Glomerular endothelial cell (primary cell): ENCODE measurements at places on chromosomes 1 and 21.

- DNase-seq: no peak
Observed at GRCh38 chr1:50066806-50067205, 41.9 kb upstream of the ELAVL4 start.

DNA sequence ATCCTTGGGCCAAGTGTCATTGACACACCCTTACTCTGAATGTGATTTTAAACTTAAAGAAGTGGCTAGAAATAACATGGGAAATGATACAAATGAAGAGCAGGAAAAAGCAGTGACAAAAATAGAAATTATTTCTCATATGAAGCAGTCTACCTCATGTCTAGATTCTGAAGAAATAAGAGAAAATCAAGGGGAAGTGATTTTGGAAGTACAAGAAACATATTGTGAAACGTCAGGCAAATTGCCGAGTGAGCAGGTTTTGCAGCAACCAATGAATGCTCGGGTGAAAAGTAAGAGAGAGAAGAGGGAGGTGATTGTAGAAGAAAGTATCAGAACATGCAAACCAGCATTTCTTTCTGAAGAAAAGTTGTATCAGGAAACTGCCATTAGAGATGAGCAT, 130.7 kb downstream of the MACF1 start:
- DNase-seq: no peak

DNA sequence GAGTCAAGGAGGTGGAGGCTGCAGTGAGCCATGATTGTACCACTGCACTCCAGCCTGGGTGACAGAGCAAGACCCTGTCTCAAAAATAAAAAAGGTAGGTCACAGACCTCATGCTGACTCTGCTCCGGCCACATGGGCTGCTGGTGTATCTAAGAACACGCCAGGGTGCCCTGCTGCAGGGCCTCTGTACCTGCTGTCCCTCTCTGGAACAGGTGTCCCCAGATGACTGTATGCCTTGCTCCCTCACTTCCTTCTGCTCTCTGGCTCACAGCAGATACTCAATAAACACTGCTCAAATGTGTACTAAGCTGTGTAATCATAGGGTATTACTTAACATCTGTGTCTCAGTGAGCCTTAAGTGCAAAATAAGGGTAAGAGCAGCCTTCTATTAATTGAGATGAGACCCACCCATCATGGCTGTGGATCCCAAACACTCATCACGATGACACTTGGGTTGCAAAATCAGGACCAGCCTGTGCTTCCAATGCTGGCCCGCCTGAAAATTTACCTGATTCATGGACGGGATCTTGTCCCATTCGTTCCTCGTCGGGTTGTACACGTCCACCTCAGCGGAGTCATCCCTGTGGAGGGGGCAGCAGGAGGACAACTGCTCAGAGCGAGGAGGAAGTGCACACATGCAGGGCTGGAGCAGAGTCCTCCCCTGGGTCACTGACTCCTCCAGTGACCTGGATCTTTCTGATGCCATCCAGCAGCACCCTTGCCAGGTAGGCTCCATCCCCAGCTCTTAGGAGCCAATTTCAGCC, 7.5 kb downstream of the KLHL21 start:
- DNase-seq: no peak

- no peak for DNase-seq
Observed at GRCh38 chr1:94036730-94037129, 84.2 kb downstream of the ABCA4 start.

DNA sequence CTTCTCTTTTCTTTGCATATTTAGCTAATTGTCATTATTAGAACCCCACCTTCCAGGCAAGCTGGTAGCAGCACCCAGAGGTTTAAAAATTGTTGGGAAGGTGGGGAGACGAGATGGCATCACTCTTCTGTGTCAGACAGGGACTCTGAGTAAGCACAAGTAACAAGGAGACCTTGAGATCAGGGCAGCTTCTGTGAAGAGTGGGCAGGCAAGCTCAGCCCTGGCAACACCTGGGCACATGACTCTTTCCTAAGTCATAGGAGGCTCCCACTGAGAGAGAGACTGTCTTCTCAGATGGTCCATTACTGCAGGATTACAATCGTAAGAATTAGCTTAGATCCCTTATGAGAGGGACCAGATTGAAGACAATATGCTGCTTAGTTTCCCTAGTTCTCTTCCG, 183.5 kb downstream of the BRINP2 start:
- no peak for DNase-seq

GRCh38 chr21:36964827-36965719, 1.4 kb downstream of the HLCS start:
- DNase-seq: no peak

DNA sequence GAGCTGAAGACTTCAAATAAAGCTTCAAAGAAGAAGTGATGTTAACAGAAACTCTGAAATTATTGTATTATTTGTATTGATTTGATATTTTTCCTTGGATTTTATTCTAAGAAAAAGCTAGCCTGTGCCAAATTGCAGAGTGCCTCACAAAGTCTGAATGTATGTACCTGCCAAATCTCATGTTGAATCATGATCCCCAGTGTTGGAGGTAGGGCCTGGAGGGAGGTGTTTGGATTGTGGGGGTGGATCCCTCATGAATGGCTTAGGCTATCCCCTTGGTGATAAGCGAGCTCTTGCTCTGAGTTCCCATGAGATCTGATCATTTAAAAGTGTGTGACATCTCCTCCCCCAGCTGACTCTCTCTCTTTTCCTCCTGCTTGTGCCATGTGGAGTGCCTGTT, 43.6 kb downstream of the ACKR1 start:
- DNase-seq: no peak

GRCh38 chr1:196377811-196378210, 230.4 kb downstream of the KCNT2 start:
- DNase-seq: no peak

DNA sequence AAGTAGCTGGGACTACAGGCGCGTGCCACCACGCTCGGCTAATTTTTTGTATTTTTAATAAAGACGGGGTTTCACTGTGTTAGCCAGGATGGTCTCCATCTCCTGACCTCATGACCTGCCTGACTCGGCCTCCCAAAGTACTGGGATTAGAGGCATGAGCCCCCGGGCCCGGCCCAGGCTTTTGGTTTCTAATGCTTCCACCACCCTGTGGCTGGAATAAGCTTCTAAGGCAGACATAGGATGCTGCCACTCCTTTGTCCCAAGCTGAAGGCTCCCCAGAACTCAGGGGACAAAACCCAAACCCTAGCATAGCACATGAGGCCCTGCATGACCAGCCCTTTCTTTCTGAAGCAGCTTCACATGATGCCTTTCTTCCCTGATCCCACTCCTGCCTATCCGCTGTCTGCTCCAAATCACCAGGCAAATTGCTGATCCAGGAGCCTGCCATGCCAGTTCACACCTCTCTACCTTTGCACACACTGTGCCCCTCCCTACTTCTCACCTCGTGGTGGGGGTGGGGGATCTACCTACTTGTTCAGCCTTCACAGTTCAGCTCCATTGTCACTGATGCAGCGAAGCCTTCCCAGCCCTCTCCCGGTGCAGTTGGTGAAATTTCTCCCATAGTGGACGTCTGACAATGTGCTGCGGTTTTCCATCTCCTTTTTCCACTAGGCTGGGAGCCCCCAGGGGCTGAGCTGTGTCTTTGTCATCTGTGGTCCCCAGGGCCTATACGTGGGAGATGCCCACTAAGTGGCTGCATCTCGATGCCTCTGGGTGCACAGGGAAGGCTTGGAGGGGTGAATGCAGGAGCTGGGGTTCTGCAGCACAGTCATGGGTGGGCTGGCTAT, 6.9 kb downstream of the PTPRU start:
- no peak for DNase-seq

DNA sequence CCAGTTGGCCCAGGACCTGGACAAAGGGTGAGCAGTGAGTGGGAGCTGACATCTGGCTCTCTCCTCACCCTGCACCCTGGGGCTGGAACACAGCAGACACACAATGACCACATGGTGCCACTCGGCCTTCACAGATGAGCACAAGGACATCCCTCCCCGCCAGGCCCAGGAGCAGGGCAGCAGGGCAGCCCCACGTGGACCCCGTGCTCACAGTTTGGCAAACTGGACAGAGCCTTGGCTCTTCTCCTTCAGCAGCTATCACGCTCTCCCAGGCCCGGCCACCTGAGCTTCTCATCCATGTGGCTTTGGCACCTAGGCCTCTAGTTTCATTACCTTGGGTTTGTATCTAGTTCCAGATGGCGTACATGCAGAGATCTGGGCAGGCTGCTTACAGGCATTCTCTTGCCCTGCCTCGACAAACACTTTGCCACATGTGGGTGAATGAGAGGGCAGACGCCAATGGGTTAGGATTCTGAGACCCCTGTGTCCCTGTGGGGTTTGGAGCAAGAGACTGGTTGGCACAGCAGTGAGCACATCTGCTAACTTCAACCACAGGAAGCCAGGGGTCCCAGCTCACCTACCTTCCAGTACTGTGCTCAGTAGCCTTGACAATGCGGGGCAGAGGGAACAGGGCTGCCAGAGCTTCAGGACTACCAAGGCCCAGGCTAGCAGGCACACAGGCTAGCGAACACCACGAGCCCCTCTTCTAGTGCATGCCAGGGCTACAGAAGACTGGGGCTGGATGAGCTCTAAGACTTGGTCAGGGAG, 3.4 kb upstream of the PTPRF start:
- no peak for DNase-seq

DNA sequence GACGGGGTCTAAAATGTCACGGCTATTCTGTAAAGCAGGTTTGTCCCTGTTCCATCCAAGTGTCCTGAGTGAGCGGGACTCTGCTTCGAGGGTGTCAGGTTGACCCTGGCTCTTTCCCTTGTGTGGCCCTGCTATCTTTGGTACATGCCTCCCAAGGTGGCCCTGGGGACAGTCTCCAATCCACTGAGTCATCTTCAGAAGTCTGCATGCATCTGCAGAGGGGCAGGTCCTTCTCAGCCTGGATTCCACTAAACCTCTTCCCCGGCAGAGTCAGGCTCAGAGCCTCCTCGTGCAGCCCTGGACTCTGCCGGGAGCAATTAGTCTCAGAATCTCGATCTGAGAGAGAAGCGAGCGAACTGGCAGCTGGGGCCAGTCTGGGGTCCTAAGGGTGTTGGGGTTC, 50.1 kb upstream of the KCNJ15 start:
- no peak for DNase-seq

- DNase-seq: no peak
Observed at GRCh38 chr1:64701071-64701470, 43.8 kb upstream of the RAVER2 start.

- DNase-seq: no peak
Observed at GRCh38 chr1:190739926-190740325, 262.3 kb upstream of the BRINP3 start.

DNA sequence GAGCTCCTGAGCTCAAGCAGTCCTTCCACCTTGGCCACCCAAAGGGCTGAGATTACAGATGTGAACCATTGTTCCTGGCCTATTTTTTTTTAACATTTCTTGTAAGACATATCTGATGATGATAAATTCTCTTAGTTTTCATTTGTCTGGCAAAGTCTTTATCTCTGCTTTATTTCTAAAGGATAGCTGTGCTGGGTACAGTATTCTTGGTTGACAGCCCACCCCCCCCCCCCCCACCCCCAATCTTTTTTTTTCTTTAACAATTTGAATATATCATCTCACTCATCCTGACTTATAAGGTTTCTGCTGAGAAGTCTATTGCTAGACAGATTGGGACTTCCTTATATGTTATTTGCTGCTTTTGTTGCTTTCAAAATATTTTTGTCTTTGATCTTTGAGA, 51.3 kb downstream of the PKN2 start:
- no peak for DNase-seq

- no peak for DNase-seq
Observed at GRCh38 chr21:15365751-15366392, 301.1 kb upstream of the NRIP1 start.

GRCh38 chr21:43318841-43319781, 107.8 kb downstream of the SIK1 start:
- DNase-seq: no peak

- no peak for DNase-seq
Observed at GRCh38 chr1:30286241-30286987, 437.0 kb downstream of the MATN1 start.

GRCh38 chr21:31931644-31932469, 59.0 kb downstream of the HUNK start:
- DNase-seq: no peak

DNA sequence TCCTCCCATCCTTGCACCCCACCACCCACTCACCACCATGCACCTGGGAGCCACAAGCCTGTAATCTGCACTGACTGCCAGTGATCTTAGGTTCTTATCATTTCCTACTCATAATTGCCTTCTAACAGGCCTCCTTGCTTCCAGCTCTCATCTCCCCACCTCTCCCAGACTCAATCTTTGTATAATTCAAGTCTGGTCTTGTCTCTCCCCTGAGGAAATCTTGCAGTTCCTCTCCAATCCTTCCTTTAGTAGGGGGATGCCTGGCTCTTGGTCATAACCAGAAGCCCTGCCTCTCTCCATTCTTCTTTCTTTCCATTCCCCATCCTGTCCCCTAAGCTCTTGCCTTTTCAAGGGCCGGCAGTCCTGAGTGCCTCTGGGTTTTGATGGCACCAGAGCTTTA, 27.8 kb downstream of the PIGM start:
- no peak for DNase-seq

DNA sequence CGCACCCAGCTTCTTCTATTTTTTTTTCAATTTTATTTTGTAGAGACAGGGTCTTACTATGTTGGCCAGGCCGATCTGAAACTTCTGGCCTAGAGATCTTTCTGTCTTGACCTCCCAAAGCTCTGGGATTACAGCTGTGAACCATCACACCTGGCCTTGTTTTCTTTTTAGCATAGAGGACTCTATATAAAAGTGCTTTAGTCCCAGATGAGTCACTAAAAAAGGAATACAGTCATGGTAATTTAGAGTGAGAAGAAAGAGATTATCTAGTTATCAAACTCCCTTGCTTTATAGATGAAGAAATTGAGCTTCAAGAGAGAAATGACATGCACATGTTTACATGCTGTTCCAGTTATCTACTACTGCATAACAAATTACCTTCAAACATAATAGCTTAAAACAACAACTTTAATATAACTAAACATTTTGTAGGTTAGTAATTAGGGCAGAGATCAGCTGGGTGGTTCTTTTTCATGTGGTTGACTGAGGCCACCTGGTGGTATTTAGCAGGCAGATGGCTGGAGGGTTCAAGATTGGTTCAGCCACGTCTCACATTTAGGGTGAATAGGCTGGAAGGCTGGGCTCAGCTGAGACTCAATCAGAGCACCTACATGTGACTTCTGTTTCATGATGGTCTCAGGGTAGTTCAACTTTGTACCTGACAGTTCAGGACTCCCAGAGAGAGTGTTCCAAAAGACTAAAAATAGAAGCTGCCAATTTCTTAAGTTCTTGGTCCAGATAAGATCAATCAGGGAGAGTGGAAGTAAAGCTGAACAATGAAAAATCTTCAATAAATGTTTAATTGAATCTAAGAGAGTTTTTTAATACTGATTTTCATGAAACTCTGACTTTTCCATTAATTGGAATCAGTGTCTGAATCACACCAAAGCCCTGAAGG, 16.9 kb upstream of the MTF2 start:
- DNase-seq: no peak
